ENCODE measurements at places on chromosomes 2 and 18.
A peak's percentile ranks its signal among the peaks of the same experiment; 100 is the strongest.

GRCh38 chr18:23336101-23336500 is 117.0 kb upstream of the RIOK3 start:
- no peaks in the 10 kb centered on the region for H3K36me3 ChIP-seq
- H3K4me1 ChIP-seq = peaks cover 2% of the 10 kb centered on the region
- H3K4me3 ChIP-seq = no peak overlapping the region
- no peak overlapping the region for H3K27ac ChIP-seq
- DNase-seq = no peak

GRCh38 chr2:112065966-112066365 is 10.9 kb downstream of the TMEM87B start:
- H3K4me1 ChIP-seq = no peaks in the 10 kb centered on the region
- peaks cover 36% of the 10 kb centered on the region for H3K36me3 ChIP-seq
- no peak overlapping the region for H3K27ac ChIP-seq
- no peaks in the 10 kb centered on the region for H3K27me3 ChIP-seq

GRCh38 chr18:34370704-34371395 is 146.1 kb upstream of the NOL4 start:
- H3K27ac ChIP-seq = peak overlapping the region; percentile 40
- H3K27me3 ChIP-seq = no peaks in the 10 kb centered on the region
- peaks cover 8% of the 10 kb centered on the region for H3K4me1 ChIP-seq
- no peak for DNase-seq
- H3K36me3 ChIP-seq = no peaks in the 10 kb centered on the region

DNA sequence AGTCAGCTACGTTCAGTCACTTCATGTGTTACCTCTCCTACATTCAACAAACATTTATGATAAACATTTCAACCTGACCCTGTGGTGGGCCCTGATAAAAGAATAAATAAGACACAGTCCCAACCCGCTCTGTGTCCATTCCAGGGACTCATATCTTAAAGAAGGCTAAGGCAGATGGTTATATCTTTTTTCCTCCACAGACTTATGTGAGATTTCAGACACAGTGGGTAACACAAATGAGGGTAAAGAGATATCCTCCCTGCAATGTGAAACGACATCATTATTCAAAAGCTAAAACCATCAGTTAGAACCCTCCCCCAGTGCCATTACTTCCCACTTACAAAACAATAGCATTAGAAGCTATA is 11.1 kb upstream of the HNRNPLL start:
- H3K4me1 ChIP-seq = peaks cover 36% of the 10 kb centered on the region
- no peaks in the 10 kb centered on the region for H3K36me3 ChIP-seq
- H3K27me3 ChIP-seq = no peaks in the 10 kb centered on the region
- peak overlapping the region; percentile 0 for H3K27ac ChIP-seq
- no peak overlapping the region for H3K4me3 ChIP-seq
- no peak for DNase-seq

Measured in progenitor cell of endocrine pancreas (in vitro differentiated cells).